ENCODE measurements at places on chromosomes 6 and 20.

GRCh38 chr20:53707371-53708055, 113.9 kb upstream of the ZNF217 start:
- DNase-seq: no peak

- DNase-seq: no peak
Measured at GRCh38 chr6:135311446-135312200, 130.5 kb downstream of the MYB start.

DNA sequence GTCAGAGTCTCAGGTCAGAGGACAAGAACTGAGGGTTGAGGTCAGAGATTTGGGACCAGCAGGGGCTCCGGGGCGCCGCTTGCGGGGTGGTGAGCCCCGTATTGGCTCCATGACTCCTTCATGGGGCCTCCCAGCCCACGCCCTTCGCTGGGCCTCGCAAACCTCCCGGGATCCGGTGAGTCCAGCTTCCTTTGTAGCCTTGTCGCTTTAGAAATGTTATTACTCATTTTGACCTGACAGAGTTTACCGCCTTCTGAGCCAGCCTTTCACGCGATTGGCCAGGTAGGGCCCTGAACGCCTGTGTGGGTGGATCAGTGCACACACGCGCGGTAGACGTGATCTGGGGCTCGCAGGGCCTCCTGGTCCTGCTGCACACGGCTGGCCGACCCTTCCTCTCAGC, 181.1 kb downstream of the ERMARD start:
- no peak for DNase-seq

- no peak for DNase-seq
Measured at GRCh38 chr6:25960734-25961133, 1.9 kb upstream of the TRIM38 start.

- no peak for DNase-seq
Measured at GRCh38 chr6:163466839-163467390, 52.4 kb downstream of the QKI start.

GRCh38 chr20:62702895-62703852, 5.5 kb upstream of the NTSR1 start:
- DNase-seq: no peak

- DNase-seq: no peak
Measured at GRCh38 chr6:34154668-34155447, 9.0 kb upstream of the GRM4 start.

DNA sequence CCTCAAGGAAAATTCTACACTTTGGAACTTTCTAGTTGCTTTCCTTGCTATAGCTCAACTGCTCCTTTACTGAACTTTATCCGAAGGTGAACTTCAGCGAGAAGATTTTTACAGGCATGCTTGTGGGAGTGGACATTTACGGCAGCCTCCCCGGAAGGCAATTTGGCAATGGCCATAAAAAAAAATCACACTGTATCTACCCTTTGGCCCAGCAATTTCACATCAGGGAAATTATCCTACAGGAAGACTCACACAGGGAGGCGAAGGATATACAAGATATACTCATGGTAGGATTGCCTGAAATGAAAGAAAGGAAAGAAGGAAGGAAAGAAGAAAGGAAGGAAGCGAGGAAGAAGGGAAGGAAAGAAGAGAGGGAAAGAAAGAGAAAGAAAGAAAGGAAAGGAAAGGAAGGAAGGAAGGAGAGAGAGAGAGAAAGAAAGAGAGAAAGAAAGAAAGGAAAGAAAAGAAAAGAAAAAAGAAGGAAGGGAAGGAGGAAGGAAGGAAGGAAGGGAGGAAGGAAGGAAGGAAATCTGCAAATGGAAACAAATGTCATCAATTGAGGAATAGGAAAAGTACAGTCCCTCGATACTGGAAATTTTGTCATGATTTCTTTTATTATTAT, 25.7 kb downstream of the OVOL2 start:
- DNase-seq: no peak

- no peak for DNase-seq
Measured at GRCh38 chr6:10441004-10441654, 26.3 kb upstream of the TFAP2A start.

- DNase-seq: no peak
Measured at GRCh38 chr6:155314773-155315515, 660 bp upstream of the TFB1M start.

All from substantia nigra (tissue), 51 donors.